ENCODE measurements at places on chromosomes 5 and 9.

DNA sequence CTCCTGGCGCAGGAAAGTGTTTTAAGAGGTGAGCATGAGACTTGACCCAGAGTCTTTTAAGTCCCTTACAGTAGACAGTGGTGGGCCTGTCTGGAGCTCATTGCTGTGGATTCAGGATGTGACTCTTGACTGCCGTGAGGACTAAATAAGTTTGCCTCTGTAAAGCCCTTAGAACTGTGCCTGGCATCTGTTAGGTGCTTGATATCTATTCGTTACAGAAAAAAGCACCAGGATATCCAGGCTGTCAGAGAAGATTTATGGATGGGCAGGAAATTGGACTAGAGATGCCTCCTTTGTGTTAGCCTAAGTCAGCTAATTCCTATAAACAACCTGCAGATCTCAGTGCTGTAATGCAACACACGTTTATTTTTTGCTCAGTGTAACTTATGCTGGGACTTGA, 12.6 kb downstream of the ERGIC1 start:
- no peak for DNase-seq

GRCh38 chr5:124675931-124676846, 70.2 kb downstream of the ZNF608 start:
- no peak for DNase-seq

GRCh38 chr5:172593721-172594235, 47.3 kb upstream of the NEURL1B start:
- no peak for DNase-seq

GRCh38 chr9:134619448-134619982, 22.1 kb upstream of the COL5A1 start:
- DNase-seq, result peak; percentile 32

- DNase-seq, result no peak
Measured at GRCh38 chr5:77117161-77117560, 30.1 kb upstream of the ZBED3 start.

- no peak for DNase-seq
Measured at GRCh38 chr9:26260238-26260637, 582.0 kb upstream of the TUSC1 start.

- DNase-seq, result no peak
Measured at GRCh38 chr5:102223542-102224477, 72.3 kb downstream of the SLCO4C1 start.

- no peak for DNase-seq
Measured at GRCh38 chr5:39198127-39198526, 21.2 kb downstream of the FYB1 start.

- no peak for DNase-seq
Measured at GRCh38 chr5:152403046-152403445, 2.0 kb downstream of the NMUR2 start.

DNA sequence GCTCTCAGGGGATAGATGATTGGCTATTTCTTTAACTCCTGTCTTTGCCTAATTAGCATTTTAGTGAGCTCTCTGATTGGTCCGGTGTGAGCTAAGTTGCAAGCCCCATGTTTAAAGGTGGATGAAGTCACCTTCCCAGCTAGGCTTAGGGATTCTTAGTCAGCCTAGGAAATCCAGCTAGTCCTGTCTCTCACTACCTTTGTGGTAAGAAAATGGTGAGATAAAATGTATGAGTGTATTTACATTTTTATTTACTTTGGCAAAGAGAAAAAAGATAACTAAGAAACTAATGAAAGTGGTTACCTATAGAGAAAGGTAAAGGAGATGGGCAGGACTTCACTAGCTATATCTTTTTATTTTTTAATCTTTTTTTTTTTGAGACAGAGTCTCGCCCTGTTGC, 146.8 kb downstream of the RFK start:
- DNase-seq, result no peak

DNA sequence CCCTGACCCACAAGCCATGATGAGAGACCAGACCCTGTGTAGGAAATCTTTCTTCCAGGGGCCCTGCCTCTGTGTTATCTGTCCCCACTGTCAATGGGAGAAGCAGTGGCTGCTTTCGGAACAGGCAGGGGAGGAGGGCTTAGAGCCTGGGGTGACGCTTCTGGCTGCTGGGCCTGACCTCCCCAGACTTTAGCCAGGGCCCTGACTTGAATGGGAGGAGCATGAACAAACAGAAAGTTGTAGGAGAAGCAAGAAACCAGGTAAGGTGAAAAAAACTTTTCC, 12.2 kb upstream of the GPX3 start:
- DNase-seq, result no peak

DNA sequence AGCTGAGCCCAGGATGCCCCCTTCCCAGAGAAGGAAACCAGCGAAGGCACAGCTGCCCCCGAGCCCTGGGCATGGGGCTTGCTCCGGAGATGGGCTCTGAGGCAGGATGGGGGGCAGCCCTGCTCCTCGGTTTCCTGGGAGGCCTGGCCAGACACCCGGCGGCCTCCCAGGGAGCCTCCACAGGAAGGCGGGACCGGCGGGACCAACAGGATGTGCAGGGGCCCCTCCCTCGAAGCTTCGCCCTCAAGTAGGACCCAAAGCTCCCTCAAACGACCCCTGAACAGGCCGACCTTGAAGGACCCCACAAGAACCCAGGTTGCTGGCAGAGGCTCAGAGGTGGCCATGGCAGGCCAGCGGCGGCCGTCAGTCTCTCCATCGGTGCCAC, 11.7 kb downstream of the EXD3 start:
- no peak for DNase-seq

DNA sequence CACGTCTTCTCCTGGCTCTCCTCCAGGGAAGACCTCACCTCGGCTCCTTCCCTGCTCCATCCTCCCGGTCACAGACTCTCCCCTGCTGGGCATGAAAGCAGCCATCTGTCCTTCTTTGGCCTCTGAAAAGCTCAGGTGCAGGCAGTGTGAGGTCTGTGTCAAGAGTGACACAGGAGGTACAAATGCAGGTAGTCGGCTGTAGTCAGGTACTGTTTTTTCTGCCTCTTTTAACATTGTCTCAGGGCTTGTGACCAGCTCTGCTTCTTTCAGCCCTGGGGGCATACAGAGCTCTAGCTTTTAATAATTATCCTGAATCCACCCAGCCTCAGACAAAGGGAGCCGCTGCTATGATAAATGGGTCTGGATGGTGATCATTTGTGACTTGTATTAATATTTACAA, 46.4 kb downstream of the C5orf15 start:
- DNase-seq, result no peak

- DNase-seq, result peak; percentile 28
Measured at GRCh38 chr5:1551426-1552301, 27.9 kb upstream of the LPCAT1 start.

- DNase-seq, result no peak
Measured at GRCh38 chr9:110605565-110605964, 26.0 kb upstream of the SVEP1 start.

- DNase-seq, result peak; percentile 80
Measured at GRCh38 chr5:141637123-141637766, 448 bp downstream of the RELL2 start.

- DNase-seq, result no peak
Measured at GRCh38 chr9:127910613-127911205, 6.1 kb downstream of the ST6GALNAC4 start.

DNA sequence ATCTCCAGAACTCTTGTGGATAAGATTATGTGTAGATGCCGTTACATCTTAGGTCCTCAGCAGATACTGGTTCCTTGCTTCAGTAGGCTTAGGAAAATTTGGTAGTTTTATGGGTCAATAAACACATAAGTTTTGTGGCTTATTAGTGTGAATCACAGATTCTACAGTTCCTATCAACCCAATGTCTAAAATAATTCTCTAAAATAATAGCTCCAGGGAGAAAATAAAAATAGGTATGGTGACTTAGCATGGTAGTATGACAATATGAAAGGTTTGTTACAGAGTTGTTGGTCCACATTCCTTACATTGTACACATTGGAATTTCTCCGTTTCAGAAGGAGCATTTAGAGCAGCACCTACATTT, 91.7 kb downstream of the AOPEP start:
- no peak for DNase-seq

DNA sequence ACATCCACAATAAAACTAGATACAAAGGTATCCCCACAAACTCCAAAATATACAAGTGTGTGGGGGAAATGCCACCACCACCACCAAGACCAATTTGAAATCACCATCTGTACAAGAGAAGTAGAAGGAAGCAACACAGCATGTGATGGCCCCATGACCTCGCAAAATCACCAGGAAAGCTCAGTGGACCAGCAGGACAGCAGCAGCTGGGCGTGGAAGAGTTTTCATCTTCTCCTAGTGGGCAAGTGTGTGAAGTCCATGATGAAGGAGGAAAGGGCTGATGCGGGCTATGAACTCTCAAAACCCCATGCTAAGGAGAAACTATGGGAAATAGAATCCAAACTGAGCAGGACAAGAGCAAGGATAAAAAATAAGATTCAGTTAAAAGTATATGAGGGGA, 58.1 kb downstream of the GOLPH3 start:
- DNase-seq, result no peak

DNA sequence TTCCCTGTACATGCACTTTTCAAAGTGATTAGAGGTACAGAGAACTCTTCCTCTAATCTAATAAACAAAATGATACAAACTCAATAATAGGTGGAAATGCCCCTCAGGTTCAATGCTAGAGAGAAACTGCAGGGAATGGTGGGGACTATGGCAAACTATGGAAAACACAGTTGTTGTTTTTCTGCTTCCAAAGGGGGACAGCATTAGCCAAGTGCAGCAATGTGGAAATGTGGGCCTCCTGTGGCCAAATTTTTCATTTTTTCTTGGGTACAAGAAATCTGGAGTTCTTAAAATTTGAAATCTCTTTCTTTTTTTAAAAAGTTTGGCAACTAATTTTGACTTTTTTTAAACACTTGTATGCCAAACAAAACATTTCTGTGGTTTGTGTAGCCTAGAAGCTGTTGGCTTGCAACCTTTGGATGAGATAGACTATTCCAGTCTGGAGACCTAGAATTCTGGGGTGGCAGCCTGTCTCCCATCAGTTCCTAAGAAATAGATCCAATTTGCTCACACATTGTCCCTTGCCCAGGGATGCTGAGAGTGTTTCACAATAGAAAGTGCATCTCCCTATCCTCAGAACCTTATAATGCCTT, 218.6 kb downstream of the PAPPA start:
- no peak for DNase-seq

- DNase-seq, result no peak
Measured at GRCh38 chr5:74332682-74333081, 307.8 kb downstream of the ENC1 start.

DNA sequence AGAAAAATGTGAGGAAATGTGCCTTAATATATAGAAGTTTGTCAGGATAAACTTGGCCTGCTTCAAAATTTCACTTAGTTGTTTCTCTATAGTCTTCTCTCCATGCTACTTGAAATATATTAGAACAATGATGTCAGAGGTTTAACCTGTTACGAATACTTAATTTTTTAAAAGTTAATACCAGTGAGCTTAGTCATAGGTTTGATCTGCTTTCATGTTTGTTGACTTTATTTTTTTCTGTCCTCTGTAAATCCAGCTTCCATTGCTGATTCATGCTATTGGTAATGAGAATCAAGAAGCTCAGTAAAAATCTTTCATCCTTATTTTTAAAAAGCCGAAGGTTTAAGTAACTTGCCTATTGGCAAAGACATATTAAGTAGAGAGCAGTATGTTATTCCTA, 27.9 kb downstream of the BDP1 start:
- no peak for DNase-seq

DNA sequence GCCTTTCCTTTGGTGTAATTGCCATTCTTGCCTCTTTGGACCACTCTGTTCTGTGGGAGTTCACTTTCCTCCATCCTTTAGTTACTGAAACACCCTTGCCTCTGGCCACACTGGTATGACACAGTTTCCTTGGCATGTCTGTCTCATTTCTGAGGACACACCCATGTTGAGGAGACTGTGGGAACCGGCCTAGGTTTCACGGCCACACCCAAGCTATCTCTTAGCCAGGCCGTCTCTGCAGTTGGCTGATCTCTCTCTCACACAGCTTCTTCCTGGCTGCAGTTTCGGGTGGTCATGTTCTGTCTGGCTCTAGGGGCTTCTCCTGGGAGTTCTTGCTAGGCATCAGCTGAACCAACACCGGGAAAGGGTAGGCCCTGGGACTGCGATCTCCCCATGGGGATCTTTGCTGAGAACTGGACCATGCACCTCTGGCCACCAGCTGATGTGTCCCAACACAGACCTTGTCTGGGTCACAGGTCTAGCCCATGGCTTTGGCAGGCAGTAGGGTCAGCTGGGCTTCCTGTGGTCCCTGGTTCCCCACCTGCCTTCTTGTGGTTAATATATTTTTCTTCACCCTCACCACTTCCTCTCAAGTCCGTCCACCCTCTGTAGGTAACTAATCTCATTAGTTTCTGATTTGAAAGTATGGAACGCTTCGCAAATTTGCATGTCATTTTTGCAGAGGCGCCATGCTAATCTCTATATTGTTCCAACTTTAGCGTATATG, 24.9 kb downstream of the ARHGEF37 start:
- no peak for DNase-seq

DNA sequence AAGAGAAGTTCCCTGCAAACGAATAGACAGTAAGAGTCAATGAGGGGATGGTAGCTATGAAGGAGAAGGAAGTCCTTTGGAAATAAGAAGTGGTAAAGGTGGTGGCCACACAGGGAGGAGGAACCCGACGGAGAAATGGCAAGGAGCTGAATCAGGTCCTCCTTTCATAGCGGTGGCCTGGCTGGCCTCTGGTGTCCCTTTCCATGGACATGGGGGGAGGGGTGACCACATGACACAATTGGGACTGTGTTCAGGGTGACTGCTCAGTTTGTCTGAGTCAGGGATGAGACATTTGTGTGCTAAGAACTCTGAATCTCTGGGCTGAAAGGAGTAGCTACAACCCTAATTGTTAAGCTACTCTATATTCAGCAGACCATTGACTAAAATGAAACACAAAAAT, 28.7 kb upstream of the TIMD4 start:
- no peak for DNase-seq

DNA sequence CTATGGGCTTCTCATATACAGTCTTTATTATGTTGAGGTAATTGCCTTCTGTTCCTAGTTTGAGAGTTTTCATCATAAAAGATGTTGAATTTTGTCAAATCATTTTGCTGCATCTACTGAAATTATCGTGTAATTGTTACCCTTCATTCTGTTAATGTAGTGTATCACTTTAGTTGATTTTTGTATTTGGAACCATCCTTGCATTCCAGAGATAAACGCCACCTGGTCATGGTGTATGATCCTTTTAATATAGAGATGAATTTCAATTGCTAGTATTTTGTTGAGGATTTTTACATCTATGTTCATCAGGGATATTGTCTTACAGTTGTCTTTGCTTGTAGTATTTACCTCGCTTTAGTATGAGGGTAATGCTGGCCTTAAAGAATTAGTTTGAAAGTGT, 19.3 kb downstream of the MEIKIN start:
- no peak for DNase-seq

DNA sequence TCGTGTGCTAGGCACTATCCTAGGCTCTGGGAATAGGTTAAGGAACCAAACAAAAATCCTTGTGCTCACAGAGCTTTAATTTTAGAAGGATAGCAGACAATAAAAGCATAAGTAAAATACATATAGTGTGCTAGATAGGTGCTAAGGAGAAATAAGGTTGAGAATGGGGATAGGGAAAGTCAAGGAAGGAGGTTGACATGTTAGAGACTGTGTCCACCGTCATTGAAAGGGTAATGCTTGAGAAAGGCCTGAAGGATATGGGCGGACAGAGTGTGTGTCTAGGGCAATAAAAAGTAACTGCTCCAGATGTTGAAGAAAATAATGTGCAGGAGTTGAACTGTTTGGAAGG, 482 bp upstream of the TDRD7 start:
- no peak for DNase-seq
